ENCODE measurements at places on chromosomes 6 and 20.

DNA sequence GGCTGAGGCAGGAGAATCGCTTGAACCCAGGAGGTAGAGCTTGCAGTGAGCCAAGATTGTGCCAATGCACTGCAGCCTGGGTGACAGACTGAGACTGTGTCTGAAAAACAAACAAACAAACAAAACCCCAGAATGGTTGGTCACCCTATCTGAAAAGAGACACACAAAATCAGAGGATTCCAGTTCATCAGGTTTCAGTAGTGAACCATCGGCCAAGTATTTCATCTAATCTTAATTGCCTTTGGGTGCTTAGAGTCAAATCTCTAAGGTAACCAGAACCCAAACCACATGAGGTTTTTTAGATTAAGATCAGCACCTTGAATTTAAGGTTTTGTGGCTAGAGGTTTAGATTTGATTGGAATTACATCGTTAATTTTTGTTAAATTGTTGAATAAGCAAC is 8.3 kb upstream of the ZBTB2 start:
- no peak for DNase-seq

GRCh38 chr6:81380718-81381338 is 371.7 kb downstream of the TENT5A start:
- no peak for DNase-seq

- DNase-seq: no peak
These were observed 117.4 kb downstream of the ZFAND3 start for GRCh38 chr6:37936906-37937305.

DNA sequence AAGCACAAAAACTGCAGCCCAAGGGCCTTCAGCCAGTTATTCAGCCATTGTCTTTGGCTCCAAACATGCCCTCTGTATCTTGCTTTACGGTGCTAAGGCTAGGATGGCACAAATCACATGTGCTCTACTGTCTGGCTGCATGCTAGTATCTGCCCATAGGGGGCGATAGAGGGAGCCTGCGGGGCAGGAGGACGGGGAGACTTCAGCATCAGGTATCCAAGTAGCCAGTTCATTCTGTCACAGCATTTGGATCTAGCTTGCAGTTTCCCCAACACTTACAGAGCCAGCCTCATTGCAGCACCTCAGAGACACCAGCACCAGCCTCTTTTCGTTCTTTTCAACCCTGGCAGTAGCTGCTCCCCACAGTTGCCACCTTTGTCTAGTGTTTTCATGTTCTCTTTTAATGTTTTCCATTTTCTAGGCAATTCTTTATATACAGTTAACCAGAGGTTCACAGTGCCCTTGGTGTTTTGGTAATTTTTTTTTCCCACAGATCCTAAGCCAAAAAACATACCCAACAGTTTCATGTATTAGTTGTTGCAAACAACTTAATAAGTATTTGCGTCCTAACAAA is 705.9 kb downstream of the PTPRT start:
- DNase-seq: peak; percentile 91

GRCh38 chr6:8085053-8085511 is 17.3 kb downstream of the EEF1E1 start:
- DNase-seq: no peak

DNA sequence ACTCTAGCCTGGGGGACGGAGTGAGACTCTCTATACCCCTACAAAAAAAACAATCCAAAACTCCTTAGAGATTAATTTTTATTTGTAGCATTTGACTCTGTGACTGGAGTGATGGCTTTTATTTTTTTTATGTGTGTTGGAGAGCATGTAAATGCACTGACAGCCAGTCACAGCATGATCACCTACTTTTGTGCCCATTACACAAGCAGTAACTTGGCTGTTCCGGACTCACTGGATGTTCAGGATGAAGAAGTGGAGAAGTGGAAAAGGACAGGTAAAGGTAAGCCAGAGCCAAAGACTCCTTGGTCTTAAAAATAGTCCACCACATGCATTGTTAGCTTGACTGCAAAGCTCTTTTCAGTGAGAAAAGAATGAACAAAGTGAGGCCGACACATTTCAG is 222.6 kb downstream of the FOXC1 start:
- DNase-seq: no peak

DNA sequence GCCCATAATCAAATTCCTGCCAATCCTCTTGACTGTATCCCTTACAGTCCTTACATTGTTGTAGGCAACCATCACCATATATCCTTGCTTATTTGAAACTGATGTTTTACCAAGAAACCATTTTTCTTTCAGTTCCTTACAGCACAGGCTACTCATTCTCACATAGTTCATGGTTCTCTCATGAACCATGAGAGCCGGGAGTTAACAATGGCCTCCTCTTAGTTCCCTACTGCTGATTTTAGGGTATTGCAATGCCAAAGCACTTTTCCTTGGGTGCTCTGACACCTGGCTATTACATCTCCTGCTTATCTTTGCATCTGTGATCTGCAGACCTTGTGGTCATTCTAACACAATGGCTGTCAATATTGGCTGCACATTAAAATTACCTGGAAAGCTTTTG is 133.4 kb downstream of the MYB start:
- DNase-seq: no peak

GRCh38 chr6:84526631-84527030 is 237.8 kb downstream of the TBX18 start:
- DNase-seq: no peak

- DNase-seq: no peak
These were observed 111.3 kb downstream of the OR2B2 start for GRCh38 chr6:27800731-27801373.

DNA sequence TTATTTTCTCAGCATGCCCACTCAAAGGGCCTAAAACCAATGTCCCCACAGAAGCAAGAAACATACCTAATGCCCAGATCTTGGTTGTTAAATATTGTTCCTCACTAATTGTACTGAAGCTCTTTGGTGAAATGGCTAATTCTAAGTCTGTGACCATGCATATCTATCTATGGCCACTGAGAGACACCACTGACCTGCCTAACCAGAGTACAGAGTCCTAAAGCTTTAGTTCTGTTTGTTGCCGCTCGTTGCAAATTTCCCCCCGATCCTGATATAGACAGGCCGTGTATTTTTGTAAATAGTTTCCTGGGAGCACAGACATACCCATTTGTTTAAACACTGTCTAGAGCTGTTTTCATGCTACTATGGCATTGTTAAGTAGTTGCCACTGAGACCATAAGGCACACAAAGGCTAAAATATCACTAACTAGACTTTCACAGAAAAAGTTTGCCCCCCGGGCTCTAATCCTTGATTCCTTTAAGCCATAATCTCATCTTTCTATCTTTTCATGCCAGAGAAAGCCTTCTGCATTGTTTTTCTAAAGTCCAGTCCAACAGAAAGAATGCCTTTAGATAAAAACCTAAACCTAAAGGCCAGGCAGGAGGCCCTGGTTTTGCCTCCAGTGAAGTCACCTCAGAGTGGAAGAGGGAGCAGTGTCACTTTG is 48.7 kb downstream of the DNAAF9 start:
- no peak for DNase-seq

GRCh38 chr20:62887860-62888239 is 26.2 kb upstream of the TCFL5 start:
- DNase-seq: no peak

- DNase-seq: no peak
These were observed 1.4 kb upstream of the ENPP3 start for GRCh38 chr6:131635384-131636340.

DNA sequence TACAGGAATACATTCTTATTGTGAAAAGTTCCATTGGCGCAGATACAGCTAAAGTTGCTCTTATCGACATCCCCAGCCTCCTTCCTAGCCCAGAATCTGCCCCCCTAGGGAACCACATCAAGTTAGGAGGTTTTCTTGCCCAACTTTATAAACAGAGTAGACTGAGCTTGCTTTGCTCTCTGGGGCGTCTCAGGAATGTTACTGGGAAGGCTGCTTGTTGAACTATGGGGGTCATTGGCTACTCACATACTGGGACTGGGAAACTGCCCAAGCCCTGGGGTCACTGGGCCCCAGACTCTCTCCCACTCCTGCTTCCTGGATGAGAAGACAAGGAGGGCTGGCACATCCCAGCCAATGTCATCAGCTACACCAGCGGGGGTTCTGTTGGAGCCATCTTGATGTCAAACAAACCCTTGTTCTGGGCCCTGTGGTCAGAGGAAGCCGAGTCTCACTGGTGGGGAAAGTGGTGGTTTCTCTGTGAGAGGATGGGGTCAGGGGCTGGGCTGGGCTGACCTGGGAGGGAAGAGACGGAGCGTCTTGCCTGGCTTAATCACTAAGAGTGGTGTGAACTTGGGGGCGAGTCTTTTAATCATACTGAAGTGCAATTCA is 26.0 kb downstream of the BPIFB4 start:
- DNase-seq: no peak

GRCh38 chr20:52402950-52403349 is 211.4 kb upstream of the ZFP64 start:
- no peak for DNase-seq

GRCh38 chr6:100001915-100002388 is 7.9 kb upstream of the MCHR2 start:
- DNase-seq: peak; percentile 48

Measured in WTC11 (cell line).